ENCODE measurements at places on chromosomes 4 and X.
A peak's percentile ranks its signal among the peaks of the same experiment; 100 is the strongest.

GRCh38 chr4:117699595-117699994, 334.7 kb upstream of the NDST3 start:
- DNase-seq, result no peak

- no peak for DNase-seq
These were observed 3.0 kb downstream of the ANK2 start for GRCh38 chr4:113052379-113052951.

GRCh38 chrX:37955273-37955672, 51.1 kb upstream of the SYTL5 start:
- DNase-seq, result no peak

- peak; percentile 78 for DNase-seq
These were observed 2.4 kb downstream of the SPRY1 start for GRCh38 chr4:123398853-123399626.

DNA sequence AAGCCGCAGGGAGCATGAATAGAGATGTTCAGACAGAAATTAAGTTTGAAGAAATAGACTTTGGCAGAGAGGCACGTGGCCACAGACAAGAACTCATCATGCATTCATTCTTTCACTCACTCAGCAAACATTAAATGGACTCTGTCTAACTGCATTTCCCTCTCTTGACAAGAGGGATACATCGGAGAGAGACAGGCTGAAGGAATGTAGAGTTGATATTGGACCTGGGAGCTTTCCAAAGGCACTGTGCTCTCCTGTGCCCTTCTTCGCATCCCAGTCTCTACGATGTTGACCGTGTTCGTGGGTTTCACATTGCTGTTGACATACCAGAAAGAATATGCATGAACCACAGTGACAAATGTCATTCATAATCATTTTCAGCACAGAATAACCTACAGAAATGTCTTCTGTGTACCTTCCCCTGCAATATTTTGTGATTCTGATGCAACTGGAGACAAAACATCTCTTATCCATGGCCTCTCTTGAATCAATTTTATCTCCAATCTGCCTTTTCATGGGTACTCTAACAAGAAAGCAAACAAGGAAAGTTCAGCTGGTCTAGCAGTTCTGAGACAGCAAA, 34.7 kb upstream of the CD99 start:
- no peak for DNase-seq

DNA sequence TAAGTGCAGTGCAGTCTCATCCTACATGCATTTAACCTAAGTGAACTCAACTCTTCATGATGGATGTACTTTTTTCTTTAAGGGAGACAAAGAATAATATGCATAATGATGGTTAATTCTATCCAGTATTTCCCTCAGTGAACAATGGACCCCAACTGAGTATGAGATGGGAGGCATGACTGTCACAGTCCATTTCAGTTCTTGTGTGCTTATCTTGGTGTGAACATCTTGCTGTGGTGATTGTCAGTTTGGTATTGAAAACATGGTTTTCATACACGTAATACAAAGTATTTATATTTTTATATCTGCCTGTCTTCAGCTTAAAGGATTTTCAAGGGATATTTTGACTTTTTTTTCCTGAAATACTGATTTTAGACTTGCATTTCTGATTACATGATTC, 72.0 kb upstream of the NDUFC1 start:
- DNase-seq, result no peak

- DNase-seq, result no peak
These were observed 2.1 kb downstream of the C4orf54 start for GRCh38 chr4:99655308-99656081.

- no peak for DNase-seq
These were observed 74.8 kb downstream of the SLIT2 start for GRCh38 chr4:20326460-20326859.

- DNase-seq, result no peak
These were observed 1.7 kb downstream of the PLAC8 start for GRCh38 chr4:83112678-83113428.

GRCh38 chr4:40506066-40506465, 123.6 kb downstream of the RBM47 start:
- DNase-seq, result no peak

- no peak for DNase-seq
These were observed 4.9 kb downstream of the PLAC8 start for GRCh38 chr4:83109480-83110222.

GRCh38 chr4:53321151-53321983, 44.5 kb downstream of the SCFD2 start:
- DNase-seq, result no peak

GRCh38 chrX:14872355-14872754, 514 bp downstream of the FANCB start:
- no peak for DNase-seq

GRCh38 chr4:110926841-110927400, 304.0 kb upstream of the PITX2 start:
- no peak for DNase-seq
